Stimulated activated CD8-positive, alpha-beta memory T cell treated with anti-CD3 and anti-CD28 coated beads, Interleukin-2, amount 100 ng/mL, for 1 hour (primary cell): ENCODE measurements at places on chromosomes 4 and X.

GRCh38 chrX:147376601-147377422, 534.9 kb upstream of the FMR1 start:
- no peak for DNase-seq

DNA sequence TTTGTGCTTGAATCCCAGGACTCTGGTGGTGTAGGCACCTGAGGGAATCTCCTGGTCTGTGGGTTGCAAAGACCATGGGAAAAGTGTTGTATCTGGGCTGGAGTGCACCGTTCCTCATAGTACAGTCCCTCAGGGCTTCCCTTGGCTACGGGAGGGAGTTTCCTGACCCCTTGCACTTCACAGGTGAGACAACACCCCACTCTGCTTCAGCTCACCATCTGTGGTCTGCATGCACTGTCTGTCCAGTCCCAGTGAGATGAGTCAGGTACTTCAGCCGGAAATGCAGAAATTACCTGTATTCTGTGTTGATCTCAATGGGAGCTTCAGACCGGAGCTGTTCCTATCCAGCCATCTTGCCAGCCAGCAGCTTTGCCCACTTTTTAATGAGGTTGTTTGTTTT, 353.0 kb upstream of the IRS4 start:
- DNase-seq = no peak

DNA sequence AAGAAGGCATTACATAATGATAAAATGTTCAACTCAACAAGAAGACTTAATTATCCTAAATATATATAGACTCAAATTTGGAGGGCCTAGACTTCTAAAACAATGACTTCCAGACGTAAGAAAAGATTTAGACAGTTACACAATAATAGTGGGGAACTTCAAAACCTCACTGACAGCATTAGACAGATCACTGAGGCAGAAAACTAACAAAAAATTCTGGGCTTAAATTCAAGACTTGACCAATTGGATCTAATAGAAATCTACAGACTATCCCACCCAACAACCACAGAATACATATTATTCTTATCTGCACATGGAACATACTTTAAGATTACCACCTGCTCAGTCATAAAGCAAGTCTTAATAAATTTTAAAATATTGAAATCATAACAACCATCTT, 93.3 kb upstream of the ARSJ start:
- no peak for DNase-seq

GRCh38 chrX:68698942-68699341, 51.5 kb downstream of the STARD8 start:
- DNase-seq = no peak

DNA sequence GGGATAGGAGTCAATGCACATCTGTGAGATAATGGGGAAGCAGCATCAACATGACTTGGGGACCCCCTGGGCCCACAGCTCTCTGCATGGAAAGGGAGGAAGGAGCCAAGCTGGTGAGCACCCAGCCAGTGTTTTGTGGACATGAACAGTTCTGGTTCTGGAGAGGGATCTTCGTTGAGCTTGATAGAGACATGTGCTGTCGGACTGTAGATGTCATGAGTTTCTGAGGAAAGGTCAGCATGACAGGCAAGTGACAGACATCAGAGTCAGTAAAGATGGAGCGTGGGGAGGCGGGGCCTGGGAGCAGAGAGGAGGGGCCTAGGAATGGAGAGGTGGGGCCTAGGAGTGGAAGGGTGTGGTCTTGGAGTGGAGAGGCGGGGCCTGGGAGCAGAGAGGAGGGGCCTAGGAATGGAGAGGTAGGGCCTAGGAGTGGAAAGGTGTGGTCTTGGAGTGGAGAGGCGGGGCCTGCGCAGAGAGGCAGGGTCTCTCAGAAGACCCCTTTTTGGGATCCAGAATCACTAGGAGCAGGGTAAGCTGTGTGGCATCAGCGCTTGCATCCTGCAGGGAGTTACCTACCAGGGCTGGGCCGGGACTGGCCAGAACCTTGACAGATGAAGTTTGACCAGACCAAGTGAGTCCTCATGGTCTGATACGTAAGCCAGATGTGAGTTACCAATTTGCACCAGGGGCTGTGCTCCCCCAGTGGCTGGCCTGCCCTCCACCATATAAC, 33.7 kb downstream of the PIGG start:
- no peak for DNase-seq

- no peak for DNase-seq
Observed at GRCh38 chrX:45716750-45717149, 516.1 kb upstream of the DIPK2B start.

- DNase-seq = no peak
Observed at GRCh38 chr4:76502886-76503285, 67.9 kb downstream of the SHROOM3 start.

DNA sequence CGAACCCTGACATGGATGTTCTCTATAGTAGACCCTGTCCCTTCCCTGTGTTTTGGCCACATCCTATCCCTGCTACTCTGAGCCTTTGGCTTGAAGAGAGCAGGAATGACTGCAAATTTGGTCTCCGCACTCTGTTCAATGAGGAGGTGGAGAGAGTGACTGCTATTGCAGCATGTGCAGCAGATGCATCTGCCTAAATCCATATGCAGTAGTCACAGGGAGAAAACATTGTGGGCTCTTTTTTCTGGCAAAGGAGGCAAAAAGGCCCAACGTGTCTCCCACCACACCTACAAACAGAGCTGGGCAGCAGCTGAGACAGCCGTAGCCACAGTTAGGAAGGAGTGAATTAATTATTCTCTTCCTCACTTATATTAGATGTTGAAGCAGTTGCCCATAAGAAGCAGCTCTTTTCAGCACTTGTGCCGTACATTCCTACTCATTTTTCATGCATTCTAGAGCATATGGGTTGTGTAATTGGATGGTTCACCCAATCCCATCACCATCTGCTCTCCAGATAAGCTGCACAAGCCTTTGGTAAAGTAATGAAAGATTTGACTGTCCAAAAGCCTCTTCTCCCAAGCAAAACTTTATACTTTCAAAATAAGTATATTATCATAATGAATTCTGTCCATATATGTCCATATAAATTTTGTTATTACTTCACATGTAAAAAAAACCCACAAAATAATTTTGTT, 147.9 kb upstream of the FAM47A start:
- DNase-seq = no peak

DNA sequence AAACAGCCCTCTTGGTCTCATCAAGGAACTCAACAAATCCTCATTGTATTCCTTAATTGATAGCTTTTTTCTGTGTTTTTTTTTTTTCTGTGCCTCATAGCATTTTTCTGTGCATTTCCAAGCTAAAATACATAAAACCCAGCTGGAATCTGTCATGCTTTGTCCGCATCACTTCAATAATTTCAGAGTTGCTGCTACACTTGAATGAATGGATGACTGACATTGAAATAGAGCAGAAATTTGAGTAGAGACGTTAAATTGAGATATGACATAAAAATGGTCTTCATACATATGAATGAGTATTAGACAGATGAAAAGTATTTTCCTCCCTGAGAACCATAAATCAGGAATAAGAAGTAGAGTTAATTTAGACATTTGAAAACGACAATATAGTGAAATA, 593.2 kb downstream of the TMA16 start:
- DNase-seq = no peak
